NCI-H446 (cell line): ENCODE measurements at places on chromosomes 12 and 14.

DNA sequence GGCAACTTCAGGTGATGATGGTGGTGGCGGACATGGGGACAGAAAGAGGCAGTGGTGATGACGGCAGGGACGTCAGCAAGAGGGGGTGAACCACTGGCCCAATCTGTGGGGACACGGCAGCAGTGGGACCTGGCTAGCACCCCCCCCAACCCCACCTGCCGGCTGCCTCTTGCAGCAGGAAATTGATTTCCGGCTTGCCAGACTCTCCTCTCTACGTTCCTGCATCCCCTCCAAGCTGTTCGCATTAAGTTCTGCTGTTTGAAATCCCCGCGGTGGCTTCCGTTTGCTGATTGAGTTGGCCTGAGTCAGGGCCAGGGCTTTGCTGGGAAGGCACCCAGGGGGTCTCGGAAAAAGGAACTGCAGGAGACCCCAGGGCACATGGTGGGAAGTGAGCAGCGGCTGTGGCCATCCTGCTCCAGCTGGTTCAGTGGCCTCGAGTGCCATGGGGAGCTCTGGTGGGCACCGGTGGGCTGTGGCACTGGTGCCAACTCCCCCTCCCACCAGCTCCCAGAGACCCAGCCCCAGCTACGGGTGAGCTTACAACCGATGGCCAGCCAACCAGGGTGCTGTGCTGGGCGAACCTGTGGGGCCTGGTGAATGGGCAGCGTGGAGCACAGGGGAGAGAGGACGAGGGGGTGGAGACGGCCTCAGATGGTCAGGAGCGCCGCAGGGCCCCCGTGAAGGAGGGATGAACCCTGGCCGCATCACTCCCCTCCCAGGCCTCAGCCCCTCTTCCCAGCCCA is 14.6 kb upstream of the NUDT14 start:
- DNase-seq, result no peak

GRCh38 chr12:5784462-5785130 is 160.5 kb downstream of the ANO2 start:
- DNase-seq, result no peak

- no peak for DNase-seq
Observed at GRCh38 chr12:69204191-69204590, 35.2 kb upstream of the CPSF6 start.

DNA sequence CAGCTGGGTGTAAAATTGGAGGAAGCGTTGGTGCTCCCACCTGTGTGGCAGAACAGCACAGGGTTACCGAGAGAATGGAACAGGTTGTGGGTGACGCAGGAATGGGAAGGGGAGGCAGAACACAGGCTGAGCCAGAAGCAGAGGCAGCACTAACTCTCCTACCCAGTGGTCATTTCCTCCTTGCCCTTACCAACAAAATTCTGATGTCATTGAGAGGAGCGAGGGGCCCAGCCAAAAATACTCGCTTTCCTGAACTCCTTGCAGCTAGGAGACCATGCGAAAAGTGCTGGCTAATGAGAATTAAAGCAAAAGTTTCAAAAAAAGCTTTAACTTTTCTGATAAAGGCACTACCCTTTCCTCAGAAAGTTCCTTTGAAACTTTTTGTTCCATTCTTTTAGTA is 54.4 kb upstream of the HMGA2 start:
- no peak for DNase-seq

DNA sequence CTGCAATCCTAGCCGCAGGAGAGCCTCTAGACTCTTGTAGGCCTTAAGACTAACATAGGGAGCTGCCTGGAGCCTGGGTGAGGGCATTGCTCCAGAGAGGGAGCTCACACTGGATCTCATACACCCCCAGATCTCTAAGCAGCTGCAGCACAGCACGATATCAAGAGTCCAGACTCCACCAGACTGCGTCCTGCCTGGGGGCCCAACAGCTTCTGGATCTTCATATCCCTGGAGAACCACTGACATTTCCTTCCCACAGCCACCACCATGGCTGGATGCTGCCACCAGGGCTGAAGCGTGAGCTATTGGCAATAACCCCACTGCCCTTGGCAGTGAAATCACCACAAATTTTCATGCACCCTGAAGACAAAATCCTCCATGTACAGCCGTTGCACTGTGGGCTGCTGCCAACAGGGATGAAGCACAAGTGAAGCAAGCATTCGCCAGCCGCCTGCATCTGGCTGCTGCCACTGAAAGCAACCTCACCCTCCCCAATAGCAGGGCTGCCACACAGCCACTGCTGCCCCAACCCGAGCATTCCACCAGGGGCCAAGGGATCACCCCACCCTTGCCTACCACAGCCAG is 28.2 kb downstream of the CACNA2D4 start:
- DNase-seq, result no peak

DNA sequence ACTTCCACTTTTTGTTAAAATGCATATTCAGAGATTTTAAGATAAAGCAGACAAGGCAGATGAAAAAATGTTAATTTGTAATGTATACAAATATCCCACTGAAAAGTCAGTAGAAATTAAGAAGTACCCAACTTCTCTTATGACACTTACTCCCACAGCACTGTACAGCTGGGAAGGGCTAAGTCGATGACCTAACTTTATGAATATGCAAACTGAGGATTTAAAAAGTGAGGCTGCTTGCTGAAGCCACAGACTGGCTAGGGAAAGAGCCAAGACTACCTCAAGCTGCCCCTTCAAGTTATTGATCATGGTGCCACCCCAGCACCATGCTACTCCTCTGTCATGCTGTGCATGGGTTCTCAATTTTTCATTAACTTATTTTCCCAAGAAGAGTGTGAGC is 17.0 kb downstream of the PPM1H start:
- DNase-seq, result no peak

DNA sequence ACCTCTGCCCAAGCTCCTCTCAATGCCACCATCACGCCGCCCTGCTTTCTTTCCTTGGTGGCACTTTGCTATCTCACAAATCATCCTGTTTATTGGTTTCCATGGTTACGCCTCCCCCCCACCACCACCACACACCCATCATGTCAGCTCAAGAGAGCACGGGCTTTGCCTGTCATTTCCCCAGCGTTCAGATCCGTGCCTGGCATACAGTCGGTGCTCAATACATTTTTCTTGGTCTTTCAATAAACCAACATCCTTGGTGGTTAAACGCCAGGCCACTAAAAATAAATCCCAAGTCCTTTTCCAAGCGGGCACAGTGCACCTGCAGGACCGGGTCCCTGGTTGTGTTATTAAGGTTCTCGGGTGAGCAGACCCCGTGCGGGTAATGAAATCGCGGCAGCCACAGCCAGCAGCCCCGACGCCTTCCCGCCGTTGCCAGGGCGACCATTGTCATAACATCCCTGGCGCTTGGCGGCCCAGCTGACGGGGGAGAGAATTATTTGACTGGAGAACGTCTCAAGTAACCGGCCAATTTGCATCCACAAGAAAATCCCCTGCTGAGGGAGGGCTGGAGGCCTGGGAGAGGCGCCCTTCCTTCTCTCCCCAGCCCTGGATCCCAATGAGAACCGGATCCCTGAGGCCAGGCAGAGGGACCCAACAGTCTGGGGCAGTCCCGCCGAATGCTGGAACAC is 92.9 kb downstream of the KSR2 start:
- no peak for DNase-seq

DNA sequence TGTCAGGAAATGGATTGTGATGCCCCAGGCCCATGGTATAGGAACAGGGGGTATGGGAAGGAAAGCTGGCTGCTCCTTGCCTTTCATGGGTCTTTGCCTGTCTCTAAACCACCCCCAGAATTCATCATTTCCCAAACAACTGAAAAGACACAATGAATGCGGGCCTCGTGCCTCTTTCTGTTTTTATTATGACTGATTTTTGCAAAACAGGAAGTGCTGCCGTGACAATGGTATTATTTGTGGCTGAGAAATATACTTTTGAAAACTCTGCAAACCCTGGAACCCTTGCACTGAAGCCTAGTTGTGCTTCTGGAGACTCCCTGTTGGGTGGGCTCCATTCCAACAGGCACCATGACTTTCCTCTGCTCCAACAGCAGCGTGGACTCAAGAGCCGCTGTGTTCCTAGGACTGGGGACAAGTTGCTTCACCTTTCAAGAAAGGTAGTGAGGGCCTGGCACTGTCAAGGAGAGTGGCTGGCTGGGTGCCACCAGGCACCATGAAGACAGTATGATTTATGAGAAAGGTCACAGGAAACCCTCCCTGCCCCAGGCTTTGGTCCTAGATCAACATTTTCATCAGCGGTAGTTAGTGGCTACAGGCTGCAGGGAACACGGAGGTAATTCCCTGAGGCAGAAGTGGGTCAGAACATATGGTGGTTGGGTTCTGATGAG is 4.8 kb upstream of the DGLUCY start:
- DNase-seq, result no peak

DNA sequence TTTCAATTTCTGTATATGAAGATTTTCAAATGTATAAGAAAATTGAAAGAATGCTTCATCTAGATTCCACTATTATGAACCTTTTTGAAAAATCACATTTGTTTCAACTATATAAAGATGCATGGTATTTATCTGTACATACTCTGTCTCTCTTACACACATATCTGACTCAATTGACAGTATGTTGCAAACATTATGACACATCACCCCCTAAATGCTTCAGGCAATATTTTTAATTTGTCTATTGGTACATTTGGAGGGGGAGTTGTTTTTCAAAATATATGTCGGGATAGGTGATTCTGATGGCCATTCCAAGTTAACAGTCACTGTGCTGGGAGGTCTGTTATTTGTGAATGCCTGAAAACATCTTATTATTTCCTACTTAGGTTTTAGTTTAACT is 14.4 kb downstream of the PCNX1 start:
- DNase-seq, result no peak

DNA sequence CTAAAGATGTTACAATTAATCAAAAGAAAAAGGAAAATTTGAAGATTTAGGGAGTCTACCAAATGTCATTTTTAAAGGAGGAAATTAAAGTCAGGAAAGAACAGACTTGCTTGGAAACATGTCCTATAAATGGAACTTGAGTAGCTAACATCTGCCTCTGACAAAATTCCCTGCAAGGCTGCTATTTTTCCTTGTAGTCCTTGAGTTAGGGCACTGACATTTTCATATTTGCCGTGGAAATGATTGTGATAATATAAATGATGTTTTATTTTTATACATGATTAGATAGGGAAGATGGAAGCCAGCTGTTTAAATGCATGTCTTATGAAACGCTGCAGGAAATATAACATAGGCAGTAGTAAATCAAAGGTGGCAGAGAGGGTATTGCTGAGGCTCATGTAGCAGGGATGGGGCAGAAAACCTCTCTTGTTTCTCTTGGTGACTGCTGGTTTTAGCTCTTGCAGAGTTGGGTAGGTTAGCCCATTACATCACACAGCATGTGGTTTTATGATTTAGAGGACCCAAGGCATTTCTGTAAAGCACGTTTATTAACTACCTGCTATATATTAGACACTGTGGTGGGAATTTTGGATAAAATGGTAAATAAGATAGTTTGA is 21.7 kb downstream of the NUBPL start:
- no peak for DNase-seq

GRCh38 chr12:52534482-52534881 is 14.3 kb upstream of the KRT5 start:
- DNase-seq, result no peak

DNA sequence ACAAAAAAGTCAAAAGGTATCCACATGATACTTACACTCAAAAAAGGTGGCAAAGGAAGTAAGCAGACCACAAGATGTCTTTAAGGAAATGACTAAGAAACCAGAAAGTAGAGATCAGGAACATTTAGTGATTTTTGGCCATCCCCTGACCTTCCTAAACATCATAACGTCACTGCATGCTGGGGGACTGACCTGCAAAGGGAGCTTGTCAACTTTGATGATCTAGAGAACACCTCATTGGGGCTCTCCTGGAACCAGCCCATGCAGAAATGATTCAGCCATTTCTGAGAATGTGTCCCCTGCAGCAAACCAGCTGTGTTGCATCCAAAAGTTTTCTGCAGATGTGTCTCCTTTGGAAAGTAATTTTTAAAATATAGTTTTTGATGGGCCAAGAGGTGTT is 152.2 kb upstream of the RASSF8 start:
- no peak for DNase-seq

- DNase-seq, result no peak
Observed at GRCh38 chr14:28719130-28719529, 47.5 kb upstream of the FOXG1 start.

- no peak for DNase-seq
Observed at GRCh38 chr12:79183003-79183402, 318.4 kb downstream of the SYT1 start.

DNA sequence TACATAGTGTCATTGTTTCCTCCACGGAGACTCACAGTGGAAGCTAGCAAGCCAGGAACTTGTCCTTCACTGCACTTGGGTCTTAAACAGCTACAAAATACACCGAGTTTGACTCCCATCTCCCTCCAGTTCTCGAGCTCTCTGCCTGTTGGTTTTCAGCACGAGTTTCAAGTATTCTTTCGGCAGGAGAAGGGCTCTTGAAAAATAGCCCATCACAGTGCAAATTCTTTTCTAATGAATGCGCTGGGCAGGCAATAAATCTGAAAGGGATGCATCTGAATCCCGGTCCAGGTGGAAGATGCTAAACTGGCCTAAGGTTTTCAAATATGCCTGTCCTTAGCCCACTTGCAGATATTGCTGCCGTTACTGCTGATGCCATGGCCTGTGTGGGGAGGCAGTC is 173.9 kb downstream of the CACNA1C start:
- no peak for DNase-seq

GRCh38 chr12:5789469-5789968 is 155.5 kb downstream of the ANO2 start:
- DNase-seq, result no peak

DNA sequence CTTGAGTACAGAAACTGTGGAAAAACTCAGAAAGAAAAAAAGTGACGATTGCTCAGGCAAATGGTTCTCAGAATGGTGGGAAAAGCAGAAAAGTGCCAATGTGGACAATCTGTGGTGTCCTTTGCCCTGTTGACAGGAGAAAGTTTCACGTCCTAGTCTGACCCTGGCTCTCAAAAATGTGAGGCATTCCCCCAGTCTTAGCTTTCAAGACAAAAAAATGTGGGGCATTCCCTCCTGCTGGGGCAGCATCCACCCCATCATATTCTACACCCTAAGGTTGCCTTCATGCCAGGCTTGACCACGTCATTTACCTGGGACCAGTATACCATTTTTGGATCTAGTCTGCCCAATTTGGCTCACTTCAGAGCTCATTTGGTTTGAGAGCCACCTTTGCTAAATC is 20.7 kb upstream of the ANAPC7 start:
- DNase-seq, result no peak

DNA sequence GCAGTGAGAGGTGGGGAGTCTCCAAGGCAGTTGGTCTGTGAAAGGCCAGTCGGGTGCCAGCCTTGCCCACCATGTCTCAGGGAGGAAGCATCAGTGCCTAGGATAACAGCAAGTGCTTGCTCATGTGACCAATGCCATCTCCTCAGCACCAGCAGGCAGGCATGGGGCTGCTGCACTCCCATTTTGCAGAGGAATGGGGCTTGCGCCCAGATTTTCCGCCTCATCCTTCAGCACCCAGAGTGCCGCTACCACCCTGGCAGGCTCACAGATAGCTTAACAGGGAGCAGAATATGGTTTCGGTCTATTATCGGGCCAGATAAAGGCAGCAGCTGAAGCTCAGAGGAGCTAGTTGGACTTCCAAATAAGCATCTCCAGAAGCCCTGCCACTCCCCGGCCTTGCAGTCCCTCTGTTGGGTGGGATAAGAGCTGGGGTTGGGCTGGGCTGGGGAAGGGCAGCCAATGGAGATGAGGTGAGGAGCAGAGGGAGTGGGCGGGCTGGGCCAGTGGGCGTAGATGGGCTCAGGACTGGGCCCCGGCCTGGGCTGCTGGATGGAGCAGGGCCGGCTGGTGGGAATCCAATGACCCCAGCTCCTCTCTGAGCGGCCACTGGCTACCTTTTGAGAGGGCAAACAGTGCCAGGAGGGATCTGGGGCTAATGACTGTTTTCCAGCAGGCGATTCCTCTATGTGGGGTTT is 8.4 kb upstream of the KRT80 start:
- no peak for DNase-seq
